Metanephros (tissue), 2 donors: ENCODE measurements at places on chromosomes 13 and 19. TPM values are rescaled to one million over a fixed set of nuclear protein-coding genes. Genes with fewer than 3 reads are reported as not detected.

ZFR2 gene
- 0.41 TPM for total RNA-seq

NOTCH3 gene
- total RNA-seq = 156 TPM

DMRTC2 gene
- total RNA-seq = not detected

ZAR1L gene
- not detected for total RNA-seq

POU4F1 gene
- total RNA-seq = 0.18 TPM

SBK3 gene
- not detected for total RNA-seq

ADGRL1 gene
- total RNA-seq = 52.5 TPM

PKN1 gene
- total RNA-seq = 105 TPM

CYP2A7 gene
- total RNA-seq = not detected

TMEM145 gene
- total RNA-seq = 0.99 TPM
